T-cell (primary cell): ENCODE measurements at places on chromosomes 6 and 20. TPM values are rescaled to one million over a fixed set of nuclear protein-coding genes. Genes with fewer than 3 reads are reported as not detected.

DNA sequence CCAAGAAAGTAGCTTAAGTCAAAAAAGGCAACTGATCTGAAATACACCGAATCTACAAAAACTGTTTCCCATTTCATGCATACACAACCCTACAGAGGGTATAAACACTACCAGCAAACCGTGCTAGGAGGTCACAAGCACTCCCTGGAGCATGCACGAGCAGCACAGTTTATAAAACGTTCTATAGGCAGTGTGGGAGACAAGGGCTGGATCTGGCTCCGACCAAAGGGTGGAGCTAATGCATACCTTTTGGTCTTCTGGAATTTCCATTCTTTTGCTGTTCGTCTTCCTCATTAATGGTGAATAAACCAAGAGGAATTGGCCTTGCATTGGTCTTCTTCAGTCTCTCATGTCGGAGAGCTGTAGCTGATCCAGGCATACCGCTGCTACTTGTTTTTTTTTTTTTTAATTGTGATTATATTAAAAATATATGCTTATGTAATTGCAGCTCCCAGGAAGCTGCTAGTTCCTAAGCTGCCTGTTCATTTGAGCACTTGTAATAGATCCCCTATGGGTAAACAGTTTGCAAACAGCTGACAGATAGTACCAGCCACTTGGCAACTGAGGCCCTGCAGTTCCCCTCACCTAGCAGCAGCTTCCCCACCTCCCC lies 24.5 kb downstream of the MAP7 start:
- DNase-seq, result no peak
- no peak overlapping the region for H3K27ac ChIP-seq
- peaks cover 14% of the 10 kb centered on the region for H3K4me1 ChIP-seq
- H3K36me3 ChIP-seq, result no peaks in the 10 kb centered on the region

The ECT2L gene
- total RNA-seq, result not detected

GRCh38 chr20:46057856-46058598 lies 29.0 kb downstream of the SLC12A5 start:
- no peak overlapping the region for H3K27ac ChIP-seq
- peaks cover 23% of the 10 kb centered on the region for H3K36me3 ChIP-seq
- H3K27me3 ChIP-seq, result no peaks in the 10 kb centered on the region
- H3K4me1 ChIP-seq, result peaks cover 49% of the 10 kb centered on the region
- no peak for DNase-seq

The C6orf132 gene
- 0.06 TPM for total RNA-seq

The HLA-E gene
- total RNA-seq, result 1,368 TPM

The NFS1 gene
- total RNA-seq, result 33.5 TPM

GRCh38 chr6:116304538-116305097 lies 24.9 kb upstream of the TSPYL1 start:
- no peaks in the 10 kb centered on the region for H3K36me3 ChIP-seq
- H3K4me3 ChIP-seq, result no peak overlapping the region
- H3K27ac ChIP-seq, result no peak overlapping the region
- no peaks in the 10 kb centered on the region for H3K4me1 ChIP-seq

The ID4 gene
- not detected for total RNA-seq

- H3K36me3 ChIP-seq, result no peaks in the 10 kb centered on the region
- H3K4me3 ChIP-seq, result no peak overlapping the region
- no peaks in the 10 kb centered on the region for H3K4me1 ChIP-seq
- no peak overlapping the region for H3K27ac ChIP-seq
- H3K27me3 ChIP-seq, result no peaks in the 10 kb centered on the region
Observed at GRCh38 chr20:704726-705125, 29.1 kb upstream of the SCRT2 start.

The NRN1 gene
- 0.13 TPM for total RNA-seq

DNA sequence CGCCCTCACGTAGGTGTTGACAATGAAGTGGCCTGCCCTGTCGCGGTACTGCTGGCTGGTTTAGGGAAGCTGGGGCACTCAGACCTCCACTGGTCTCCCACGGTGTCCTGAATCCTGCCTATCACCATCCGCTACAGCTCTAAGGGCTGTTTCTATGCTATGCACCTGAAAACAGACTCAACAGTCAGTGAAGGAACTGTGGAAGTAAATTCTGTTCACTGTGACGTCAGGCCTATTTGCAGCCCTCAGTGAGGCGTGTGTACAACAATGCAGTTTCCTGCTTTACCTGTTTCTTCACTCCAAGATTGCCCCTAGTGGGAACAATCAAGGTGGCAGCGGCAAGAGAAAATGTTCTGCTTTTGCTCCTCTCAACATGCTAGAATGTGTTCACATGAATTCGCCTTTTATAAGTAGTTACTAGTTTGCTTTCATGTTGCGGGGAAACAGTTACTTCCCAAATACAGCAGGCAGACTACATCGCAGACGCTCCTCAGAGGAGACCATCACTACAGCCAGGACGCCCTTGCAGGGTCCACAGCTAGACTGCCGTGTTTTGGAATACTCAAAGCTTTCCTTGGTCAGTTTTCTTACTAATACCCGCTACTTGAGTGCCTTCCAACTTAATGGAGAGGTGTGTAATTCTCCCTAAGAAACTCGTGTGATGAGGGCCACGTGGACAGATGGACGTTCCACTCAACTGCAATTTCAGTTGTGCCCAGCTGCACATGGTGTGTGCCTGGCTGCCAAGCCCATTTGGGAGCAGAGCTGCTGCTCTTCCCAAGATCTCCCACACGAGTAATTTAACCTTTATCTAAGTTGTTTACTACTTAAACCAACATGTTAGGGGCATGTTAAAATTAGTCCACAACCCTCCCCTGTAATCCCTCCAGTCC lies 25.4 kb downstream of the DIDO1 start:
- H3K27ac ChIP-seq, result peak overlapping the region; percentile 48
- peaks cover 24% of the 10 kb centered on the region for H3K4me1 ChIP-seq
- peaks cover 5% of the 10 kb centered on the region for H3K36me3 ChIP-seq
- no peak overlapping the region for H3K4me3 ChIP-seq
- H3K27me3 ChIP-seq, result no peaks in the 10 kb centered on the region

DNA sequence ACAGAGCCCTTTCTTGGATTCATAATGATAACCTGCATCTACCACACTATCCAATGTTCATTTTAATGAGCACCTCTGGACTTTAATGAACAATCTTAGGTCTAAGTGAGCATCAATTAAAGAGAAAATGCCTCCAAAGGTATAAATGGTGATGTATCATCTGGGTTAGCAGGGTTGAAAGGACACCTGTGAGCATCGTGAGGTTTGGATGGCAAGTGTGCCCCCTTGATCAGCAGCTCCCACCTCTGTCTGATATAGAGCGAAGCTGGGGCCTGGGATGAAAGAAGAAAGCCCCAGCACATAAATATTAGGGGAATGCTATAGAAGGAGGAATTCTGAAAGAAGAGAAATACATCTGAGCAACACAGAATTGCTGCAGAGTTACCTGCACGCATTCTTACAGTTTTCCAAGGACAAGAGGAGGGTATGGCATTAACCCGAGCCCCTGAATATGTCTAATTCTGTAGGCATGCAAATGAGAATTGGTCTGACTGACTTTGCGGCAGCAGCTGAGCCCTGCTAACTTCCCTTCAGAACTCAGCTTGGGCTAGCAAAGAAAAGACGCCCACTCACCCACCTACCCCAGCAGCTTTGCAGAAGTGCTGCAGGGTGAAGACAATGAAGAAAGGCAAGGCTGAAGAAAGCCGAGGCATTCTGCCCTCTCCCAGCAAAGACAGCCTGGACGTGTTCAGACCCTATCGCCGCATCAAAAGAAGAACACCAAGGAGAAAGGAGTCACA lies 136.2 kb downstream of the GMPR start:
- no peak overlapping the region for H3K4me3 ChIP-seq
- no peaks in the 10 kb centered on the region for H3K36me3 ChIP-seq
- no peak overlapping the region for H3K27ac ChIP-seq
- DNase-seq, result no peak
- H3K27me3 ChIP-seq, result no peaks in the 10 kb centered on the region

GRCh38 chr6:9405369-9405768 lies 970.0 kb upstream of the SLC35B3 start:
- H3K27me3 ChIP-seq, result no peaks in the 10 kb centered on the region
- no peak for DNase-seq
- no peaks in the 10 kb centered on the region for H3K36me3 ChIP-seq
- no peaks in the 10 kb centered on the region for H3K4me1 ChIP-seq
